ENCODE measurements at places on chromosomes 2 and 18. TPM values are rescaled to one million over a fixed set of nuclear protein-coding genes. Genes with fewer than 3 reads are reported as not detected.

CBLN2 gene
- total RNA-seq, result 3.7 TPM

CTDP1 gene
- total RNA-seq, result 21.0 TPM

CAPN14 gene
- 0.10 TPM for total RNA-seq

FAM237A gene
- not detected for total RNA-seq

AKAIN1 gene
- not detected for total RNA-seq

COBLL1 gene
- total RNA-seq, result 43.7 TPM

GALNT5 gene
- 30.0 TPM for total RNA-seq

OSGEPL1 gene
- total RNA-seq, result 10.5 TPM

LMAN1 gene
- total RNA-seq, result 164 TPM

PLEKHB2 gene
- total RNA-seq, result 57.7 TPM

SH3RF3 gene
- 58.8 TPM for total RNA-seq

GKN2 gene
- not detected for total RNA-seq

DNA sequence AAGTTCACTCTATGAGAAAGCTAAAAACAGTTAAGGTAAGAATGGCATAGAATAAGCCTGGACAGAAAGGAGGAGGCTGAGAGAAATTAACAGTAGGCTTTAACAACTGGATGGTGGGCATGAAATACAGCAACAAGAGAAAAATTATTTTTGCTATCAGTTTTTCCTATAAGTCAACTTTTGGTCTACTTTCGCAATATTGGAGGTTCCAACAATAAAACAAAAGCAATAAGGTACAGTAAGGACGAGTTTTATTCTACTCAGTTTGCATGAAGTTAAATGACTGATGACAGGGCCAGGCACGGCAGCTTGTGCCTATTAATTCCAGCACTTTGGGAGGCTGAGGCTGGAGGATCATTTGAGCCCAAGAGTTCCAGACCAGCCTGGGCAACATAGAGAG lies 17.3 kb downstream of the RAB1A start:
- H3K36me3 ChIP-seq, result no peaks in the 10 kb centered on the region
- peaks cover 42% of the 10 kb centered on the region for H3K4me1 ChIP-seq
- H3K27me3 ChIP-seq, result no peaks in the 10 kb centered on the region
- no peak for DNase-seq
- H3K27ac ChIP-seq, result peak overlapping the region; percentile 6
- no peak overlapping the region for H3K4me3 ChIP-seq

DNA sequence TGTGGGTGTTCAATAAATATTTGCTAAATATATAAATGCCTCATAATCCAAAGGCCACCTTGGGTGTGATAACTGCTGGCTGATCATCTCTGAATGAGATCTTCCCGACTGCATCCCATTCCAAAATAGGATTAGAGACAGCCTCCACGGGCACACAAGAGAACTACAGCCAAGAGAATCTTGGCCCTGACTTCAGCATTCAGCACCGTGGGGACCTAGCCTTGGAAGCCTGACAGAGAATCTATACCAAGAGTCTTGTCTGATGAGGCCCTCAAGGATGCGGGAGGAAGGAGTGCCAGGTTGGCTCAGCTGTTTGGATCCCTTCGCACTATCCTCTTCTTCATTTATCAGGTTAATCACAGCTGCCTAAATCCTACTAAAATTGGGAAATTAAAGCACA lies 85.8 kb downstream of the RBM43 start:
- H3K27ac ChIP-seq, result no peak overlapping the region
- no peak overlapping the region for H3K4me3 ChIP-seq
- H3K27me3 ChIP-seq, result no peaks in the 10 kb centered on the region
- DNase-seq, result no peak
- H3K4me1 ChIP-seq, result no peaks in the 10 kb centered on the region

GRCh38 chr2:148124271-148124670 lies 103.4 kb downstream of the MBD5 start:
- no peak overlapping the region for H3K27ac ChIP-seq
- H3K36me3 ChIP-seq, result peaks cover 9% of the 10 kb centered on the region
- peaks cover 17% of the 10 kb centered on the region for H3K4me1 ChIP-seq
- no peak overlapping the region for H3K4me3 ChIP-seq
- no peaks in the 10 kb centered on the region for H3K27me3 ChIP-seq

GRCh38 chr2:108593547-108594098 lies 59.4 kb downstream of the LIMS1 start:
- H3K4me1 ChIP-seq, result peaks cover 87% of the 10 kb centered on the region
- no peaks in the 10 kb centered on the region for H3K27me3 ChIP-seq
- peak overlapping the region; percentile 99 for H3K27ac ChIP-seq
- H3K36me3 ChIP-seq, result no peaks in the 10 kb centered on the region
- DNase-seq, result no peak

GRCh38 chr2:202717598-202718310 lies 83.0 kb downstream of the FAM117B start:
- peaks cover 12% of the 10 kb centered on the region for H3K36me3 ChIP-seq
- H3K27ac ChIP-seq, result no peak overlapping the region
- no peaks in the 10 kb centered on the region for H3K27me3 ChIP-seq
- H3K4me1 ChIP-seq, result peaks cover 14% of the 10 kb centered on the region

GRCh38 chr2:189997016-189997415 lies 65.5 kb downstream of the MSTN start:
- H3K4me3 ChIP-seq, result no peak overlapping the region
- peaks cover 10% of the 10 kb centered on the region for H3K36me3 ChIP-seq
- H3K27ac ChIP-seq, result no peak overlapping the region
- no peak for DNase-seq

DNA sequence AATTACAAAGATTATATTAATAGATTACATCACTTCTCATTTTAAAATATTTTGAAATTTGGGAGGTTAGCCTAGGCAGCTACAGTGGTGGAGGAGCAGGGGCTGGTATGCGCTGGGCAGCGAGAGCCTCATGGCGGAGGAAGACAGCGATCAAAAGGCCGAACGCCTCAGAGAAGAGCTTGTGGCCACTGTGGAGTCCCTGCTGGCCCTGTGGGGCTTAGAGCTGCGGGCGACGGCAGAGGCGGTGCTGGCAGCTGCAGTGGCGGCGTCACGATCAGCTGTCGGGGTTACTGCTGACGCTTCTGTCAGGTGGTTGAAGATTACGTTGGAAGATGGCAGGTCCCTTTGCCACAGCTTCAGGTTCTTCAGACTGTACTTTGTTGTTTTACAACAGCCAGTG lies 87.4 kb downstream of the ROCK2 start:
- DNase-seq, result no peak
- H3K4me1 ChIP-seq, result peaks cover 28% of the 10 kb centered on the region
- H3K36me3 ChIP-seq, result peaks cover 4% of the 10 kb centered on the region
- no peak overlapping the region for H3K4me3 ChIP-seq
- no peak overlapping the region for H3K27ac ChIP-seq

DNA sequence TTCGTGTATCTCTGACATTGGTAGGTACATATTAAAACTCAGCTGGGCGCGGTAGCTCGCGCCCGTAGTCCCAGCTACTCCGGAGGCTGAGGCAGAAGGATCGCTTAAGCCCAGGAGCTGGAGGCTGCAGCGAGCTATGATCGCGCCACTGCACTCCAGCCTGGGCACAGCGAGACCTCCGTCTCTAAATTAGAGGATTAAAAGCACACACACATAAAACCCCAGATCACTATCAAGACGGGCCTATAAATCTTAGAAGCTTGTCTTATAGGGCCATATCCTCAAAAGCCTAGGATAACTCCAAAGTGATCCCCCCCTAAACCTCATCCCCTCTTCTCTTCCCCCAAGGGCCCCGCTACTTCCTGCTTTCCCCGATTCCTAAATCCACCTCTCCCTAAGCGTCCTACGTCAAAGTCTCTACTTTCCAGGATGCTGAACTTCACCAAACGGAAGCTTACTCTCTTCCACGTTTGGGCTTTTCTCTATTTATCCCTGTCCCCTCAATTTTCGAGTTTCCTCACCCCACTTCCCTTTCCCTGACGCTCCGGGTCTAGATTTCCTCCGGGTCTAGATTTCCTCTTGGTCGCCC lies 707 bp downstream of the KRCC1 start:
- DNase-seq, result no peak
- H3K27ac ChIP-seq, result peak overlapping the region; percentile 96
- no peaks in the 10 kb centered on the region for H3K27me3 ChIP-seq
- H3K36me3 ChIP-seq, result peaks cover 4% of the 10 kb centered on the region
- peaks cover 32% of the 10 kb centered on the region for H3K4me1 ChIP-seq

DNA sequence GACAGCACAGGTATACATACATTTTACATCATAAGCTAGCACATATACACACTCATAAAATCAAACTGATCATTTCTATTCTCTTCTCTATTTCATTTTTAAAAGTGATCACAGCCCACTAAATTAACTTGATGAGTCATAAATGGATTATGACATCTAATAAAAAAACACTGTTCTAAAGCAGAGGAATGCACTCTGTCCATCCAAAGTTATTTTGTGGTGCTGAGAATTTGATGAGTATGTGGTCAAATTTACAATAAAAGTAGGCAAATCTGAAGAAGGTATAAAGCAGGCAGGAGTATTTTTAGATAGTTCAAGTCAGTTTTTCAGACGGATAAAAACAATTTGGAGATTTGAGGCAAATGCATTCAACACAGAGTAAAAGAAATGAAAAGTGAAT lies 104.4 kb downstream of the NOL4 start:
- peaks cover 25% of the 10 kb centered on the region for H3K4me1 ChIP-seq
- no peak for DNase-seq
- H3K36me3 ChIP-seq, result no peaks in the 10 kb centered on the region
- no peaks in the 10 kb centered on the region for H3K27me3 ChIP-seq
- H3K4me3 ChIP-seq, result no peak overlapping the region

DNA sequence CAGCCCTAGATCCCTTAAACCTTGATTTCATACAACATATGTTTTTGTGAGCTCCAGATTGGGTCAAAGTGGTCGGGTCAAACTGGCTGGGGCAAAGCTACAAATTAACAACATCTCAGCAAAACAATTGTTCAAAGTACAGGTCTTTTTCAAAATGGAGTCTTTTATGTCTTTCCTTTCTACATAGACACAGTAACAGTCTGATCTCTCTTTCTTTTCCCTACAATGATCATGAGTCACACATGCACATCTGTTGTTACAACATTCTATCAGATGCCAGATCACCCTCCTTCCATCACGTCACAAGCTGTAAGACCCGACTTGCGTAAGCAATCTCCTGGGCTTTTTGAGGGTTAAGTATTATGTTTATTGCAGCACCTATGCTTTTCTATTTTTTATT lies 55.1 kb downstream of the RHOB start:
- no peaks in the 10 kb centered on the region for H3K27me3 ChIP-seq
- H3K27ac ChIP-seq, result no peak overlapping the region
- DNase-seq, result no peak
- H3K36me3 ChIP-seq, result no peaks in the 10 kb centered on the region
- H3K4me3 ChIP-seq, result no peak overlapping the region

DNA sequence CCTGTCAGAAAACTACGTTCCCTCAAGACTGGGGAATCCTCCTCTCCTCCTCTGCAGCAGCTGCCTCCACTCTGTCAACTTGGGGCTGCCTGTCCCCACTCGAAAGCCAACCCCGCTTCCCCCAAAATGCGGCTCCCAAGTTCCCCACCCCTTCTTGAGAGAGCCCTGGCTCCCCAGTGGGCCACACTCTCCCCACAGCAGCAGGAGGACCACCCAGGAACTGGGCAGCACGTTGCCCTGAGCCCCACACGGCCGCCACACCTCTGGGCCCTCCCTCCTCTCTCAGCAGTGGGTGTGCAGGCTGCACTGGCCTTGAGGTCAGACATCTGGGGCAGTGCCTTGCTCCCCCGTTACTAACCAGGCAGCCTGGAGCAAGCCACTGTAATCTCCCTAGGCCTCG lies 9.6 kb upstream of the TEX51 start:
- H3K4me1 ChIP-seq, result peaks cover 7% of the 10 kb centered on the region
- H3K27me3 ChIP-seq, result peaks cover 19% of the 10 kb centered on the region
- no peaks in the 10 kb centered on the region for H3K36me3 ChIP-seq
- no peak overlapping the region for H3K4me3 ChIP-seq
- peak; percentile 81 for DNase-seq

- peaks cover 17% of the 10 kb centered on the region for H3K36me3 ChIP-seq
- H3K4me3 ChIP-seq, result no peak overlapping the region
- H3K27me3 ChIP-seq, result no peaks in the 10 kb centered on the region
- peaks cover 33% of the 10 kb centered on the region for H3K4me1 ChIP-seq
Measured at GRCh38 chr2:33322612-33323011, 153.8 kb upstream of the RASGRP3 start.

GRCh38 chr18:68803356-68803755 lies 5.5 kb downstream of the CCDC102B start:
- DNase-seq, result no peak
- no peaks in the 10 kb centered on the region for H3K36me3 ChIP-seq
- H3K27me3 ChIP-seq, result no peaks in the 10 kb centered on the region
- H3K4me3 ChIP-seq, result peak overlapping the region; percentile 31
- H3K27ac ChIP-seq, result peak overlapping the region; percentile 86

DNA sequence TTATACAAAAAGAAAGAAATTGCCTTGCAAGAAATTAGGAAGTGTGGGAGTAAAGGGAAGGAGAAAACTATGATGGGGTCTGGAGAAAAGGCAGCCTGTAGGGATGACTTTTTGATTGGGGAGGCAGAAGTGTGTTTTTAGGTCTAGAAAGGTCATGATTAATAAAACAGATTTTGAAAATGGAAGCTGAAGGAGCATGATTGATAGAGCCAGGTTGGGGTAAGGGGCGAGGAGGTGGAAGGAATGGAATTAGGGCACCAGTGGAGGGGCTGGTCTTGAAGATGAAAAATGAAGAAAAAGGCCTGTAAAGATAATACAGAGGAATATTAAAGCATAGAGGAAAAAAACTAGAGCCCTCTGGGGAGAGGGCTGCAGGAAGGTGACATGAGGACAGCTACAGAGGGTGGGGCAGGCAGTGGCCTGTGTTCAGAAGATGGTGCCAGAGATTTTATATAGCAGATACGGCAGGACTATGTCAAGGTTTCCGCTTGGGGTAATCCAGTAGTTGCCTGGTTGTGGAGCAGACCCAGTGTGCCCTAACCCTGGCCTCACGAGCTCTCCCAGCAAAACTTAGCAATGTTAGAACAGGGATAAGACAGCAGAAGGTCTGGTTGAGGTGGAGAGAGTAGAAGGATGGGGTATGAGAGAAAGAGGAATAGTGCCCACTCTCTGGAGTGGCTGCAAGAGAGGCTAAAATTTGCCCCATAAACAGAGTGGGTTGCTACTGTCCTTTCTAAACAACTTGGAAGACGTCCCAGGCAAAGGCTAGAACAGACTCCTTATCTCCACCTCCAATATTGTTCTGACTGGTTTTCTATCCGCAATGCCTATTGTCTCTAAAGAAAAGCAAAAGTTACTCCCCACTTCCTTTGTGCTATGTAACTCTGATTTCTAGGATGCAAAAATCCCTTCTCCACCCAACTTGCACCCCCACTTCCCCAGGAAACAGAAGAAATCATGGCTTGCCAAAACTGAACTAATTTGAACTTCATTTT lies 287.3 kb downstream of the AGPS start:
- H3K4me1 ChIP-seq, result no peaks in the 10 kb centered on the region
- no peak overlapping the region for H3K27ac ChIP-seq
- no peak overlapping the region for H3K4me3 ChIP-seq
- no peaks in the 10 kb centered on the region for H3K36me3 ChIP-seq

- H3K27ac ChIP-seq, result no peak overlapping the region
- no peak for DNase-seq
- H3K4me1 ChIP-seq, result peaks cover 9% of the 10 kb centered on the region
- H3K4me3 ChIP-seq, result no peak overlapping the region
Measured at GRCh38 chr2:29834036-29834540, 87.3 kb downstream of the ALK start.

Data from chondrocyte (in vitro differentiated cells).